ENCODE measurements at places on chromosomes 3 and 15. TPM values are rescaled to one million over a fixed set of nuclear protein-coding genes. Genes with fewer than 3 reads are reported as not detected.

DNA sequence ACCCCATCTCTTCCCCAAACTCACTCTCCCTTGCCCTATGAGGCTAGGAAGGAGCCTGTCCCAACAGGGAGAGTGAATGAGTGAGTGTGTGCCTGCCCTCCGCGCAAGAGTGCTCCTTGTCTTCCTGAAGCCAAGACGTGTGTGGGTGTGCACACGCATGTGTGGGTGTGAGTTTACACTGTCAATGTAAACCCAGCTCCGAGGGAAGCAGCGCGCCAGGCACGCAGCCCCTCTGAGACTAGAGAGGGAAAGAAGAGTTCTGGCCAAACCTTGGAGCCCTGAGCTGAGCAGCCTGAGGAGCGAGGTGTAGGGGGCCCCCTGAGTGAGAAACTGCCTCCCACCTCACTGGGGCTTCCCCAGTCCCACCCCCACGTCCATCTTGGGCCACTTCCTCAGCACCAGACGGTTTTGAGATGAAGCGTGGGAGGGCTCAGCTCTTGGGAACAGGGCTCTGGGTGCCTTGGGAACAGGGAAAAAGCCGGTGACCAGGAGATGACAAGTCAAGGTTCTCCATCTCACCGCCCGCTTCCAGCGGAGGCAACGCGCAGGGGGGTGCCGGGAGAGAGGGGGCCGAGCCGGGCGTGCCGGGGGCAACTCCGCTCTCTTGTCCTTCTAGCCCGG is 5.1 kb downstream of the MECOM start:
- no peak for DNase-seq

DNA sequence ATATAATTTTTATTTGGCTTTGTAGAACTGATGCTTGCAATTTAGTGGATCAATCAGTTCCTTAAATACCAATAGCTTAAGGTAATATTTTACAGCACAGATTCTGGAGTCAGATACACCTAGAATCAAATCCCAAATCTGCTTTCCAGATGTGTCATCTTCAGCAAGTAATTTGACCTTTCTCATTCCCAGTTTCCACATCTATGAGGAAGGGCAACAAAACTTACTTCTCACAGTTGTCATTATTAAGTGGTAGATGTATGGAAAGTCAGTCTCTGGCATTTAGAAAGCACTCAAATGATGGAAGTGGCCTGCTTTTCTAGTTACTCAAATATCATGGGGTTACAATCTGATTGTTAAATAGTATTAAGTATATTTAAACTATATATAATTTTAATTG is 767.0 kb downstream of the CADM2 start:
- no peak for DNase-seq

GRCh38 chr3:140767566-140767965 is 89.7 kb downstream of the TRIM42 start:
- DNase-seq = no peak

DNA sequence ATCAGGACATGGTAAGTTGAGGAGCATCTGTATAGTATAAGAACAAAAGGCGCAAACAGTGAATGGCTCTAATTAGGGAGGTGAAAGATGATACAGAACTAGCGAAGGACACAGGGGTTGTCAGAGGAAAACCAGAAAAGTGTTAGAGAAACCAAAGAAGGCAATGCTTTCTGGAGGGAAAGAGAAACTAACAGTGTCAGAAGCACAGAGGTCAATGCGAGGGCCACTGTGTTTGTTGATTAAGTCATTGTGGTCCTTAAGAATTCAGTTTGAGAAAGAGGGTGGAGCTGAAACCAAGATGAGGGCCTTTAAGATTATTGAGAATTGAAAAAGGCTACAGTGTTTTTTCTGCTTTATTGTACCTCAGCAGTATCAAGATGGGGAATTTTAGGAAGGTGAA is 28.8 kb downstream of the ATG7 start:
- DNase-seq = no peak

DNA sequence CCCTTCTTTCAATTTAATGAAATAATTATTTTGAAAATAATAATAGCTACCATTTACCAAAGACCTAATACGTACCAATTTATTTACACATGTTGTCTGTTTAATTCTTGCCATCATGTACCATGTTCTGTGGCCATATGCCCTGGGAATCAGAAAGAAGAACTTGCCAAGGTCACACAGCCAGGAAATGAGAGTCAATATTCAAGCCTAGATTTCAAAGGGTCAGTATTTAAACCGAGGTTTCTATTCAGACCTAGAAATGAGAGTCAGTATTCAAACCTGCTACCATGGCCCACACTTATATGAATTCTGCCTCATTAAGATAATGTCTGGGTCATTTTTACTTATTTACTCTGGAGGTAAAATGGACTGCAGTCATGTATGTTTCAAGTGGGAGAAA is 103.6 kb upstream of the TBL1XR1 start:
- no peak for DNase-seq

- no peak for DNase-seq
Observed at GRCh38 chr3:189534531-189534930, 96.7 kb upstream of the TP63 start.

DNA sequence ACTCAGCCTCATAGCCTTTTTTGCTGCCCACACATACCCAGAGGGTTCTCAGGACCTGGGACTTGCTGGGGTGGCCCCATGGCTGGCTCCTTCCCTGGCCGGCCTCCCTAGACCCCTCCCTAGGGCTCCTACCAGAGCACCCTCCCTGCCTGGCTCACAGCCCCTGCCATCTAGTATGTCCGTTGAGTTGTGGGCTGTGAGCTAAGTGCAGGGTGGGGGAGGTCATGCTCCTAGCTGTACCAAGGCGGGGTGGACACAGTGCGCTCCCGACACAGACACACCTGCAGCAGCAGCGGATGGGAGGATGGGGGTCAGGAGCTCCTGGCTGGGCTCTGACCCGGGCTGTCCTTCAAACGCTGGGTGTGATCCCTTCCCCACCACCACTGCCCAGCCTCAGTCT is 41.6 kb downstream of the HMCES start:
- no peak for DNase-seq

DNA sequence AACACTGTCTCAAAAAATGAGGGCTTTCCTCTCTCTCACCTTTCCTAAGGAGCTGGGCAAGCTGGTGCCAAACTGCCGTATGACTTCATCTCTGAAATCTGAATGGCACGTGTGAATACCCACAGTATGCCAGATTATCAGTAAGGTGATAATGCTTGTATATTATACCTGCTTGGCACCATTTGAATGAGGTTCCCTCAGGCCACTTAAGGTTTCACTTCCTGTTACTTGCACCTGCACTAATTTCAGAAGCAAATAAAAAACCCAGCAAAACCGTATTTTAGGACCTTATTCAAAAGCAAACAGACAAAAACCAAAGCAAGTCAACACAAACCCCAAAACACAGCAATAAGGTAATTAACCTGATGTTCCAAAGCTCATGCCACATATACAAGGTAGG is 19.7 kb downstream of the FOXP1 start:
- DNase-seq = no peak

DNA sequence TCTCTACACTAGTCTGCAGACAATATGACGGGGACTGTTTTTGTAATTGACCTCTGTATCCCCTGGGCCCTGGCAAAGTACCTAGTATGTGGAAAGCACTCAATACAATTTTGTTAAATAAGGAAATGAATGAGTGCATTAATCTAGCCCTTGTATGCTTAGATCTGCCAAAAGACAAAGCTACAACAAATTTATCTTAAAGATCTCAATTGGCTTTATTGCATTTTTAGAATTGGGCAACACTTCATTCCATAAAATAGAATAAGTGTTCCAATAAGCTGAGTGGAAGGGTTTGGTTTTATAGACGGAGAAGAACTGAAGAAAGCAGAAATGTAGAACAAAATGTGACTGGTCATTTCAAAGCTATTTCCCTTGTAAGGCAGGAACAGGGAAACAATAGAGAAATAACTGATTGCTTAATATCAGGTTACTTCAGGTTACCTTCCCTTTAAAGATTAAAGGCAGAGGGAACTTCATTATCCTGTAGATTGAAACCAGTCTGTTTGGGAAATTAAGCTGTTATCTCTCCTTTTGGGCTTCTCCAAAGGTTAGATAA is 108.3 kb upstream of the MME start:
- DNase-seq = no peak

DNA sequence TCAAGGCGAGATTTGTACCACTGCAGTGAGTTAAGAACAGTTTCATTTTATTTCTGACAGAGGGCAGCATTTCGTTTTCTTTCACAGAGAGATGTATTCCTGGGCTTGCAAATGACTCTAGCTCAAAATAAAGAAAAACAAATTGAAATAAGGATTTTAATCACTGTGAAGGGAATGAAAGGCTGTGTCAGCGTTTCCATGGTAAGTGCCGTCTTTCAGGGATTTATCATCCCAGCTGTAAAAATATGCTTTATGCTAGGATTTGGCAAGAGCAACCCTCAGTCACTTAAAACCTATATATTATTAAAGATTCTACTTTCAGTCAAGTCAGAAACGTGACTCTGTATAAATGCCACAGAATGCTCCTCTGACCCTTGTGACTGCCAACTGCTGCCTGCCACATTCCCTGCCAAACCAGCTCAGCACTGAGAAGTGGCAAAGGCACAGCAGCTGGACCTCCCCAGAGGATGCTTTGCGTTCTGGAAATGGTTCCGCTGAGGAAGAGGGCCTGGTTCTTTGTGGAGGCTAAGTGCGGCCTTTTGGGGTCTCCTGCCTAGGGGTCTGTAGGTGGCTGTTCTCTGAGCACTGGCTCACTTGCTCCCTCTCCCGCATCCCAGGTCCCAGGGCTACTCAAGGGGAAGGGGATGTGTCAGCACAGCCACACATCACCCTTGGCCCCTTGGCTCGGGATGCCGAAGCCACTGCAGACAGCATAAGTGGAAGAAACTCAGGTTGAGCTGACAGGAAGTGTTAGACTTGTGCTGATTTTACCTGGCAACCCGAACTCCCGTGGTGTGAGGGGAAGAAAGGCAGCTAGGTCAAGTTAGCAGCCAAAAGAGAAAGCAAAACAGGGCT is 56.6 kb upstream of the POMGNT2 start:
- DNase-seq = peak; percentile 82

ADAMTSL3 gene
- 0.25 TPM for total RNA-seq

RPP25 gene
- 0.50 TPM for total RNA-seq

BOC gene
- total RNA-seq = 0.10 TPM

PLA1A gene
- 0.20 TPM for total RNA-seq

ALPK3 gene
- 1.1 TPM for total RNA-seq

ARL14 gene
- total RNA-seq = not detected

Data from natural killer cell (primary cell).